CD4-positive, alpha-beta T cell treated with Interferon gamma for 1 hour (primary cell): ENCODE measurements at places on chromosomes 7 and 10.

- DNase-seq: no peak
Measured at GRCh38 chr7:98459529-98459928, 58.6 kb upstream of the BAIAP2L1 start.

DNA sequence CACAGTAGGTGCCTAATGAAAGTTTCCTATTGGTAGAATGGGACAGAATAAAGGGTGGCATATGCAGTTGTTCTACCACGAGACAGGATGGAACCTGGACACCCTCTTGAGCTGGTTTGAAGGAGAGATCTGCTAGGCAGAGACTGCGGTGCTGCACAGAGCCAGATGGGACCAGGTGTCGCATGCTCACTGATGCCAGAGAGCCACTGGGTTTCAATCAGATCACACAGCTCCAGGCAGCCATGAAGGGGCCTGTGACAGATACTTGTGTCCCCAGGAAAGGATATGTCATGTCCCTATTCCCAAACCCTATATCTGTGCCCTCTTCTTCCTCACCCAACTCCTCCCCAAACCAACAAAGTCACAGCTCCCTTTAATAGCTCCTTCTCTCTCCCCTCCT is 235.7 kb downstream of the PRPF18 start:
- no peak for DNase-seq

DNA sequence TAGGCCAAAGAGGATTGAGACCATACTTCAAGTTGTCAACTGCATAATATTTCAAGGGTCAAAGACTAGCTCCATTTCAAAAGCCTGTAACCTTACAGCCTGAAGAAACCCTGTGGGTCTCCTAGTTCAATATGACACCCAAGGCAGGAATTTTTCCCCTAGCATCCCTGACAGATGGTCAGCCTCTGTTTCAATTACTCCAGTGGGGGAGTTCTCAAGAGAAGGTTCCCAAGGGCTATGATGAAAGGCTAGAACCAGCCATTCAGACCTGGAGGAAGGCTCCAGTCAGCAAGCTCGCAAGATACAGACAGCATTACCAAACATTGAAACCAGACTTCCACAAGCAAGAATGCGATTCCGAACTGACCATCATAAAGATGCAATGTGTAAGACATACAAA is 1.6 kb downstream of the HTR7 start:
- no peak for DNase-seq

DNA sequence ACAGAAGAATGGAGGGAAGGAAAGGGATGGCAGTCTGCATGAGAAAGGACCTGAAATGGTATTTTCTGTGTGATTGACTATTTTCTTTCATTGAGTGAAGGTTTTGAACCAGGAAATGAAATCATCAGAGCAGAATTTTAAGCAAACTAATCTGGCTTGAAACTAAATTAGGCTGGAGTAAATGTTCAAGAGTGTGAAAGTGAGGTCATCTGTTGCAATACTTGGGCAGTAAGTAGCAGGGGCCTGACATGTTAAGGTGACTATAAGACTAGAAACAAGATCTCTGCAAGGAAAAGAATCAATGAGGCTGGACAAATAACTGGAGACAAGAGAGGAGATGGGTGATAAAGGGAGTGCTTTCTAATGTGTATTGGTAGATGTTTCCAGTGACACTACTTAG is 205.2 kb downstream of the NSUN6 start:
- DNase-seq: no peak

DNA sequence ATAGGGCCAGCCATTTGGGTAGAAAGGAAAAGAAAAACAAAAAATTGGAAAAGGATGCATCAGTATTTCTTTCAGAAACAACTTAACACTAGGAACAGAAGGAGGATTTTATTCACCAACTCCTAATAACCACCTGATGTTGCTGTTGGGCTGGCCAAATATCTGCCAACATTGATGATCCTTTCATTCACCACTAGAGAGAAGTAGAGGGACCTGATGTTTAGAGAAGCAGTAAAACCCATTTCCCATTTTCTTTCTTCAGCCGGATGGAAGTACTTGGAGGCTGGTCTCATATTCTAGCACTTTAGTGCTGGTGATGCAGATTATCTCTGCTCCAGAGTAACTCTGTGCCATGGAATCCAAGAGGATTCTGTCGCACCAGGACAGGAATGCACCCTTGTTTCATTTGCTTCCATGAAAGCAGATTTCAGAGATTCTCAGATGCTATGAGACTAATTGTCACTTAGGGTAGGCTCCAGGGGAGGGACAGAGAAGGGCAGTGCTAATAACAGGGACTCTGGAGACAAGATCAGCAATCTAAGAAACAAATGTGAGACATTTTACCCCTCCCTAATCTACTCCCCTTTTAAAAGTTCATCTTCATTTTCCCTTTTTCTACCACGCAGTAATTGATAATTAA is 3.1 kb downstream of the KLLN start:
- peak; percentile 40 for DNase-seq

GRCh38 chr7:96962221-96962885 is 43.0 kb upstream of the DLX6 start:
- no peak for DNase-seq

GRCh38 chr10:48818081-48818480 is 121.6 kb downstream of the LRRC18 start:
- DNase-seq: no peak

DNA sequence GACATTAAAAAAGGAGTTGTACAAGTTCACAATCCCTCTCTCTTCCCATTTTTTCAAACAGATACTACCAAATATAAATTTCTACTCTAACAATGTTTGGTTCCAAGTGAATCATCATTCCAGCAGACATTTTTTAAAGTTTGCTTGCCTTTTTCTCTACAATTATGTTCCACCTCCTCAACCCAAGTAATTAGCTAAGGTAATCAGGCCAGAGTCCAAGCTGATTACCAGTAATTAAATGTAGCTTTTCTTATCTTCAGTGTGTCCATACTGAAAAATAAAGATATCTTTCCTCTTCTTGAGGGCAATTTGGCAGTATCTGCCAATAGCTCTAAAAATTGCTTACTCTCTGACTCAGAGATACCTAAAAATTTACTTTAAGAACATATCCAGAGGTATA is 126.0 kb downstream of the ITGB8 start:
- DNase-seq: no peak

GRCh38 chr7:159118197-159118595 is 26.5 kb downstream of the VIPR2 start:
- DNase-seq: no peak

- no peak for DNase-seq
Measured at GRCh38 chr7:151446412-151446811, 6.5 kb upstream of the CRYGN start.

GRCh38 chr10:89022734-89023133 is 32.1 kb downstream of the FAS start:
- DNase-seq: no peak

GRCh38 chr10:131998845-131999681 is 17.3 kb upstream of the BNIP3 start:
- DNase-seq: no peak

DNA sequence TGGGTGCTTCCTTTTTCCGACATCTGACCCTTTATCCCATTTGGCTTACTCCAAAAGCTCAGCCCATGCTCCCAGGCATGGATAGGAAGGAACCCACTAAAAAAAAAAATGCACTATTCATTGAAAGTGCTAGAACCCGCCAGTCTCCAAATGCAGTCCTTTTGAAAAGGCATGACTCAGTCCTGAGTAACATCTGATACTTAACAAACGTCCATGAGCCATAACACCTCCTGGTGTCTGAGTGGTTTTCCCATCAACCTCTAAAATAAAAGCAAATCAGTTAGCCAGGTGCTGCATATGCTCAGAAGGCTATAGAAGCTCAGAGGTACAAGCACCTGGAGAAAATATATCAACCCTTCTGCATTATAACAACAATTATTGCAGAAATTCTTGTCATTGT is 45.0 kb upstream of the CACUL1 start:
- no peak for DNase-seq

DNA sequence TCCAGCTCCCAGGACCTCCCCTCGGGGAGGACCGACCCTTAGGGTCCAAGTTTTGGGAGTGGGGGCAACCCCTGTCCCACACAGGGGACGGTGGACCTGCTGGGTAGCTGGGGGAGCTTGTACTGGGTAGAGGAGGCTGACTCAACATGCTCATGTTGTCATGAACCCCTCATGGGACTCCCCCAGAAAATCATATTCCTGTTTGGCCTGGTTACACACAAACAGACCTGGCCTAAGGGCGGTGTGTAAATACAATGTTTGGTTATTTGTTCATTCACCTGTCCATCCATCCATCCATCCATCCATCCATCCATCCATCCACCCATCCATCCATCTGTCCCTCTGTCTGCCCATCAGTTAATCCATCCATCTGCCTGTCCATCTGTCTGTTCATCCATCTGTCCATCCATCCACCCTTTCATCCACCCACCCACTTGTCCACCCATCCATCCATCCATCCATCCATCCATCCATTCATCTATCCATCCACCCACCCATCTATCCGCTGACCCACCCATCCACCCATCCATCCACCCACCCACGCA is 92.9 kb downstream of the DNAJB6 start:
- DNase-seq: no peak

- DNase-seq: no peak
Measured at GRCh38 chr10:124378881-124379471, 39.7 kb downstream of the OAT start.

DNA sequence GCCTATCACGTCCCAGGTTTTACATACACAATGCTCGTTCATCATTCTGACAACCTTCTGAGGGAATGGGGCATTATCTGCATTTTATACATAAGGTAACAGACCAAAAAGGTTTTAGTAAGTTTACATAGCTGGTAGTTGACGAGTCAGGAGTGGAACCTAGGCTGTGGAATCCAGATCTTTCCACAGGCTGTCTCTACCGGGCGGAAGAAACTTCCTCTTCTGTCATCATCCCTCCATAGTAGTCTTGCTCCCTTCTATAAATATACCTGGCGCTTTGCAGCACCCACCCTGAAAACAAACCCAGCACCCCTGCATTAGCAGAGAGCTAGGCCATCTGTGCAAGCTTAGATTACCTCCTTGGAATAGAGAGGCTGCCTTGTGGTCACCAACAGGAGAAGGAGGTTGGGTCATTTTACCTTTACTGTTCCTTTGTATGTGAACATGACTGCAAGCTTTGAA is 1.3 kb downstream of the TSPAN13 start:
- DNase-seq: no peak

DNA sequence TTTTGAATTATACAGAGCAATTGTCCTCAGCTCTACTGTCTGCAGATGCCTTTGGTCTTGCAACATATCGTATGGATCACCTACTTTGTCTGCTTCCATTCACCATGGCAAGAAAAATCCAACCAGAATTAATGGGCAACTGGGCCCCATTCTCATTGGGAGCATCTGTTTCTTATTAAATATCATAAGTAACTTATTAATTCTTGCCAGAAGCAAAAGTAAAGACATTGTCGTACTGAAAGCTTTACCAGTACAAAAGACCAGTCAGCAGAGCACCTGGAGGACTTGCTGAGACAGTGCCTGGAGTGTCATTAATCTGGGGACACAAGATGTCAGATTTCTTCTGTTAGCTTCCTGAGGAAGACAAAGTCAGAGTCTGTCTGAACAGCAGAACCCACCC is 404.5 kb downstream of the INHBA start:
- no peak for DNase-seq

DNA sequence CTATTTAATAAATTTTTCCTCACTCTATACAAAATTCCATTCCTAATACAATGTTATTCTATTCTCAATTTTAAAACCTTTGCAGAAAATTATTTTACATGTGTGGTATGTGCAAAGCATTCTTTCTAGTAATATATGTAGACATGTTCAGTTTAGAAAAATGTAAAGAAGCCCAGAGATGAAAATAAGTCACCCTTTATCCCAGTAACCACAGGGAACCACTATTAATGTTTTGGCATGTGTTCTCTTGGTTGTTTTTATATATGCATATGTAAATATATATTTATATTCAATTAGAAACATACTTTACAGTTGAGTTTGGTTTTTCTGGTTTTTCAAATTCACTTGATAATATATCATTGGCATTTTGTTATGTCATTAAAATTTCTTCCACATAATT is 14.8 kb upstream of the GLCCI1 start:
- DNase-seq: no peak

DNA sequence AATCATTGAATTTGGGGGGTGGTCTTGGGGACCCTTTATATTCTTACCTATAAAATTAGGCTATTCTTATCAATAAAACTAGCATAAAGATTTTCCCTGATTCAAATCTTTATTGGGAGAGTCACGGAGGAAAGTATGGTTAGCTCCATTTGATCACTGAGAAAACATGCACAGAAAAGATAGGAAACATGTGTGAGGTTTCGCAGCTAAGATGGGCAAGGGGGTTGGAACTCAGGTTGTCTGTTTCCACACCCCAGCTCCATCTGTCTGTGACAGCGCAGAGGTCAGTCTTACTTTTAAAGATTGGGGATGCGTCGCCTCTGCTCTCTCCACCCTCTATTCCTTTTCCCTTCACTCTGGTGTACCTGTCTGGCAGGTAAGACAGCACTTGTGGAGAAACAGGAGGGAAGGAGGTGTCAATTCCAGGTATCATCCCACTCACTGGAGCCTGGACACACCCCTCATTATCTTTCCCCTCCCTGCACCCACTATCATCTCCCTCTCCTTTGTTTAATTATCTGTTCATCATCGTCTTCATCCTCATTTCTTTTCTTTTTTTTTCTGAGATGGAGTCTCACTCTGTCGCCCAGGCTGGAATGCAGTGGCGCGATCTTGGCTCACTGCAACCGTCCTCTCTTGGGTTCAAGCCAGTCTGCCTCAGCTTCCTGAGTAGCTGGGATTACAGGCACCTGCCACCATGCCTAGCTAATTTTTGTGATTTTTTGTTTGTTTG is 2.4 kb upstream of the DENND10 start:
- no peak for DNase-seq

GRCh38 chr7:24038993-24039392 is 245.0 kb upstream of the NPY start:
- DNase-seq: no peak

- DNase-seq: no peak
Measured at GRCh38 chr10:52950578-52950977, 178.0 kb upstream of the MBL2 start.

DNA sequence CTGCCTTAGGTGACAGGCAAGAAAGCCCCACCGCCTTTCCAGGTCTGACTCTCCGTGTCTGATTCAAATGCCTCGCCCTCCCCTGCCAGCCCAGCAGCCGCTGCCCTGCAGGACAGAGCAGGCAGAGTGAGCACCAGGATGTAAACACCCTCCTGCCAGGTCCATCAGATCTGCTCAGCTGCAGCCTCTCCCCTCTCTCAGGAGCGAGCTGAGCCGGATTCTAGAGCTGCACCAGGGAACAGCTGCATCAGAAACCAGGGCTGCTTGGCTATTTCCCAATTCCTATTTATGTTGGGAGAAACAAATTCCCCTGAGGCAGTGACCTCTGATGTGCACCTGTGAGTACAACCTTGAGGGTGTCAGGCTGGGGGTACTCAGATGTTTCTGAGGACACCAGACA is 121.5 kb upstream of the ZMIZ1 start:
- no peak for DNase-seq

GRCh38 chr10:118754229-118754555 is 578 bp downstream of the CACUL1 start:
- peak; percentile 25 for DNase-seq

- no peak for DNase-seq
Measured at GRCh38 chr10:24544776-24545175, 178.9 kb downstream of the ARHGAP21 start.

GRCh38 chr10:107529350-107529749 is 364.8 kb upstream of the SORCS1 start:
- DNase-seq: no peak
